Stimulated activated effector memory CD8-positive, alpha-beta T cell treated with anti-CD3 and anti-CD28 coated beads, Interleukin-12 subunit alpha, Interleukin-12 subunit beta, amount 100 ng/mL, for 72 hours (primary cell): ENCODE measurements at places on chromosomes 4 and X.

DNA sequence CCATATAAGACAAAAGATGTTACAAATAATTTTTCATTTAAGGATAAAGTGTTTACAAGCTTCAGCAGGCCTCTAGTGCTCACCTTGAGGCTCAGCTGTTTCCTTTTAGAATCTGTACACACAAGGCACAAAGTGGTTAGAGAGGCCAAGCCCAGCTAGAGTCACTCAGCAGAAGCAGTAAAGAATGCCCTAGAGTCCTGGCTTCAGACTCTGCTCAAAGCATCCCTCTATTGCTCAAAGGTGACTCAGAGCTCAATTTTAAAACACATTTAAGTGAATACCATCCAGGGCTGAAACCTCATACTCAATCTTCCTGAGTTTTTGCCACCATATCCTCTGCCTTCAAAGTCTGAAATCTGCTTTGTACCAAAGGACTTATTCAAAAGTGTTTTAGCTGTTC lies 22.6 kb upstream of the PHF8 start:
- DNase-seq: no peak

- DNase-seq: no peak
Observed at GRCh38 chr4:65951177-65951576, 280.9 kb upstream of the EPHA5 start.

DNA sequence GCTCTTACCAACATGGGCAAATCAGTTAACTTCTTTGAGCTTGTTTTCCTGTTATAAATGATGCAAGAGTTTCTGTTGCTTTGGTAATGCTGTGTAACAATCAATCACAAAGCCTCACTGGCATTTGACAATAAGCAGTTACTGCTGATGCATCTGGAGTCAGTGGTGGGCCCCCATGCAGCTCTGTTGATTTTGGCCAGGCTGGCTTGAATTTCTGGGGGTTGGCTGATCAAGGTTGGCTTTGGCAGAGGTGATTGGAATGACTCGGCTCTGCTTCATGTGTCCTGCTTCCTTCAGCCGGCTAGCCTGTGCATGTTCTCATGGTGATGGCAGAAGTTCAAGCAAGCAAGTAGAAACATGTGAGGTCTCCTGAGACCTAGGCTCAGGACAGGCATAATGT lies 90.4 kb downstream of the PHEX start:
- DNase-seq: no peak

- no peak for DNase-seq
Observed at GRCh38 chr4:6182376-6183280, 17.7 kb downstream of the JAKMIP1 start.

DNA sequence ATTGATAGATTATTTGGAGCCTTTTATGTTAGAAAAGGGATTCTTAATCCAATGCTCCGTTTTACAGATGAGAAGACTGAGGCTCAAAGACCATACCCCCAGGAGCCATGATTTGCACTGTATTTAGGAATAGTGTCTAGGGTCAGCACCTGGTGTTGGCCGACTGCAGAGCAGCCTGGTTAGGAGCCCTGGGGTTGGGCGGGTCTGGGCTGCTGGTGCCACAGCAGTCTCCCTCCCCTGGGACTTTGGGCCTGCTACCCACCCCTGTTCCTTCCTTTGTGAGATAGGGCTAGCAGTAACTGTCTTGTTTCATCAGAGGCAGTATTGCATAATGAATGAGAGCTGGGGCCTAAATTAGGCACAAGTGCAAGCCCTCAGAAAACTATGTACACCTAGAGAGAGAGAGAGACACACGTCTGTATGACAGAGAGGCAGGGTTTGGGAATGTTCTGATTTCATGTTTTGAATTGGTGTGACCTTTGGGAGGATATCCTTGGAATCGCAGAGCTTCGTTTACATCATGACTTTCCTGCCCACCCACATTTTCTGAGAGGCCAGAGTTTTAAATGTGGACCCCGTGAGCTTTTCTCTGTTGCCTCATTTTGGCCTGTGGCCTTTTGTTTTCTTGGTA lies 111.7 kb downstream of the PTTG2 start:
- DNase-seq: no peak

GRCh38 chr4:180160195-180160983 lies 2082.8 kb upstream of the TENM3 start:
- DNase-seq: no peak

- DNase-seq: no peak
Observed at GRCh38 chr4:41365681-41366080, 109.0 kb downstream of the UCHL1 start.

GRCh38 chrX:120672389-120672788 lies 42.5 kb upstream of the C1GALT1C1 start:
- no peak for DNase-seq

- DNase-seq: no peak
Observed at GRCh38 chrX:134406356-134407064, 53.5 kb upstream of the HPRT1 start.

GRCh38 chrX:20372533-20372932 lies 105.8 kb upstream of the RPS6KA3 start:
- no peak for DNase-seq

GRCh38 chr4:15870079-15870478 lies 68.5 kb downstream of the FGFBP1 start:
- no peak for DNase-seq

GRCh38 chr4:89009115-89009514 lies 47.9 kb downstream of the FAM13A start:
- no peak for DNase-seq

DNA sequence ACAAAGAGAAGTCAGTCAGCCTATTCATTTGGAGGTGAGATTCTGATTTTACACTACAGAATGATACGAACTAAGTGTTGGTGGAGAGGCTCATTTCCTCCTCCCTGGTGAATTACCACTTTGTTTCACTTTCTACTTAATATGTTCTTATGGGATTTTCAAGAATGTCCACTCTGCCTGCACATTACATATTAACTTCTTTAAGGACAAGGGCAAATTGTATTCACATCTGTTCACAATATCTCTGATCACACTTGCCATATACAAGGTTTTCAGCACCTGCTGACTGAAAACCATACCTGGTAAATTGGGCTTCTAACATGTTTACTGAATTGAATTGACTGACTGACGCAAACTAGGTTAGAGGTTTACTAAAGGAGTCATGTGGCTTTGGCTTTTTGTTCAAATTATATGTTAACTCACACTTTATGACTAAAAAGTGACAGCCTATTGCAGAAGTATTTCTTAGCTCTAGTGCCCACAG lies 188.4 kb upstream of the MBNL3 start:
- DNase-seq: no peak
